ENCODE measurements at places on chromosomes 1 and 21. TPM values are rescaled to one million over a fixed set of nuclear protein-coding genes. Genes with fewer than 3 reads are reported as not detected.

- no peak for DNase-seq
Observed at GRCh38 chr1:160656737-160657136, 9.9 kb upstream of the SLAMF1 start.

- DNase-seq, result peak; percentile 35
Observed at GRCh38 chr1:24643363-24644099, 429 bp downstream of the SRRM1 start.

GRCh38 chr21:23471877-23472276, 2135.4 kb downstream of the MRPL39 start:
- no peak for DNase-seq

The S100A1 gene
- total RNA-seq, result 1.1 TPM

DNA sequence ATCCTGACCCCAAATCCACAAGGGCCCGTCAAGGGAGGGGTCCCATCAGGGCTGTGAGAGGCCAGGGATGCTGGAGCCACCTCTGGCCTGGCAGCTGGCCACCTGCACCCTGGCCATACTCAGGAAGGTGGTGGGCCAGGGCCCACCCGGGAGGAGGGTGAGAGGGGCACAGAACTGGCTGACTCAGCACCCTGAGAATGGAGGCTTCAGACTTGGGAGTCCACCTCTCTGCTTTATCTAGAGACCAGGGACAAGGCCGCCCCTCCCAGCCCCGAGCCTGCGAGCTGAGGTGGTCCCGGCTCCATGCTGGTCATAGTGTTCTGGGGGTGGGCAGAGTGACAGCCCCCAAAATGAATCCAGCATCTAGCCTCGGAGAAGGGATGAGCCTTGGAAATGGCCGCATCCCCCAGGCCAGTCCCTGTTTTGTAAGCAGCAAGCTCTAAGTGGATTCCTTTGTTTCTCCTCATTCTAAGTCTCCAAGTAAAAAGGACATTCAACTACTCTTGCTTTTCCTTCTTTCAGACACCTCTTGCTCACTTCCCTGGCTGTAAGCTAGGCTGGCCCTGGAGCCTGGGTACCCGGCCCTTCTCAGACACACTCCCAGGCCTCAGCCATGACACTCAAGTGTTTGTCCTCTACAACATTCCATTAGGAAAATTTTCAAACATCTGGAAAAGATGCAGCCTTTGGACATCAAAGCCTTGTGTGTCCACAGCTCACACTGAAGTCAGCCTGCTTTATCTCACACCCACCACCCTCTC, 12.3 kb downstream of the WNT3A start:
- DNase-seq, result no peak

GRCh38 chr21:27840262-27840661, 873.4 kb upstream of the ADAMTS5 start:
- no peak for DNase-seq

- no peak for DNase-seq
Observed at GRCh38 chr1:163875200-163875926, 553.6 kb downstream of the NUF2 start.
